ENCODE measurements at places on chromosomes 11 and 22. TPM values are rescaled to one million over a fixed set of nuclear protein-coding genes. Genes with fewer than 3 reads are reported as not detected.

OR52N1 gene
- total RNA-seq: not detected

INS gene
- not detected for total RNA-seq

MMP27 gene
- total RNA-seq: not detected

SFI1 gene
- 7.8 TPM for total RNA-seq

P2RX6 gene
- 0.49 TPM for total RNA-seq

NRIP3 gene
- total RNA-seq: 19.7 TPM

NDUFC2 gene
- total RNA-seq: 105 TPM

SAA4 gene
- total RNA-seq: 2.6 TPM

TSSK2 gene
- not detected for total RNA-seq

C11orf42 gene
- not detected for total RNA-seq

CD3E gene
- 1.5 TPM for total RNA-seq

SEC14L3 gene
- not detected for total RNA-seq

SORL1 gene
- total RNA-seq: 4.2 TPM

CD3D gene
- total RNA-seq: not detected

PRG3 gene
- not detected for total RNA-seq

VSIG10L2 gene
- total RNA-seq: not detected

ABCC8 gene
- total RNA-seq: 0.16 TPM

GRM5 gene
- total RNA-seq: not detected

B4GALNT4 gene
- 0.22 TPM for total RNA-seq

SPON1 gene
- 58.5 TPM for total RNA-seq

SYTL2 gene
- 17.8 TPM for total RNA-seq

SCGB1A1 gene
- total RNA-seq: not detected

CST6 gene
- total RNA-seq: not detected

SYT8 gene
- total RNA-seq: not detected

KREMEN1 gene
- total RNA-seq: 15.9 TPM

TPBGL gene
- 0.65 TPM for total RNA-seq

MRPL40 gene
- total RNA-seq: 22.6 TPM

CASP1 gene
- 39.9 TPM for total RNA-seq

TMEM151A gene
- not detected for total RNA-seq

OR6X1 gene
- total RNA-seq: not detected

RAB3IL1 gene
- total RNA-seq: 18.5 TPM

DEPDC7 gene
- not detected for total RNA-seq

ANO1 gene
- total RNA-seq: 5.5 TPM

TRIM29 gene
- total RNA-seq: 2.2 TPM

NOX4 gene
- 25.2 TPM for total RNA-seq

CHST1 gene
- 2.2 TPM for total RNA-seq

ESAM gene
- total RNA-seq: 20.7 TPM

MMP13 gene
- 0.38 TPM for total RNA-seq

GAL gene
- not detected for total RNA-seq

PKNOX2 gene
- 1.8 TPM for total RNA-seq

CYB5R2 gene
- total RNA-seq: 5.2 TPM

OR52H1 gene
- total RNA-seq: not detected

FADD gene
- total RNA-seq: 16.7 TPM

MRTFA gene
- 57.8 TPM for total RNA-seq

MIAT gene
- total RNA-seq: 1.5 TPM

MRGPRF gene
- total RNA-seq: 12.3 TPM

EMID1 gene
- total RNA-seq: 0.94 TPM

BEST1 gene
- 8.8 TPM for total RNA-seq

VWCE gene
- total RNA-seq: 3.2 TPM

MS4A6E gene
- 144 TPM for total RNA-seq

UPK3A gene
- total RNA-seq: not detected

TRIM48 gene
- not detected for total RNA-seq
